ENCODE measurements at places on chromosomes 3 and 15.

- DNase-seq = no peak
Measured at GRCh38 chr3:14726441-14726780, 51.5 kb downstream of the C3orf20 start.

DNA sequence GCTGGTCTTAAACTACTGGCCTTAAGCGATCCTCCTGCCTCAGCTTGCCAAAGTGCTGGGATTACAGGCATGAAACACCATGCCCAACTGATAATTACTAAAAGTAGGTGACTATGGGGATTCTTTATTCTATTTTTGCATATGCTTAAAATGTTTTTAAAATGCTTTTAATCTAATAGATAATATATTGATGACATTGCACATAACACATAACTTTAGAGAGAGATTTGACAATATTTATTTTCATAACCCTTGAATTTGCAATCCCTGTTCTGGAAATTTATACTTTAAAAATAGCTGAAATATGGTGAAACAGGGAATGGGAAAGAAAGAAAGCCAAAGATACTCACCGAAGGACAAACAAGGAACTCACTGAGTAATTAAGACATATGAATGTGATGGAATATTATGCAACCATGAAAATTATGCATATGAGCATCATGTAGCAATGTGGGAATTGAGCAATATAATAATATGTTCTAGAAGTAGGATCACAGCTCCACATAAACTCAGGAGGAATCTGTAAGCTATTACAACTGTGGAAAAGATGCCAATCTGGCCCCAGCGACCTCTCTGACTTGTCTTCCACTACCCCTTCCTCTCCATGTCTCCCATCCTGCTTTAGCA lies 2.0 kb downstream of the LRRC31 start:
- no peak for DNase-seq

- DNase-seq = no peak
Measured at GRCh38 chr3:3853544-3853943, 54.3 kb downstream of the LRRN1 start.

DNA sequence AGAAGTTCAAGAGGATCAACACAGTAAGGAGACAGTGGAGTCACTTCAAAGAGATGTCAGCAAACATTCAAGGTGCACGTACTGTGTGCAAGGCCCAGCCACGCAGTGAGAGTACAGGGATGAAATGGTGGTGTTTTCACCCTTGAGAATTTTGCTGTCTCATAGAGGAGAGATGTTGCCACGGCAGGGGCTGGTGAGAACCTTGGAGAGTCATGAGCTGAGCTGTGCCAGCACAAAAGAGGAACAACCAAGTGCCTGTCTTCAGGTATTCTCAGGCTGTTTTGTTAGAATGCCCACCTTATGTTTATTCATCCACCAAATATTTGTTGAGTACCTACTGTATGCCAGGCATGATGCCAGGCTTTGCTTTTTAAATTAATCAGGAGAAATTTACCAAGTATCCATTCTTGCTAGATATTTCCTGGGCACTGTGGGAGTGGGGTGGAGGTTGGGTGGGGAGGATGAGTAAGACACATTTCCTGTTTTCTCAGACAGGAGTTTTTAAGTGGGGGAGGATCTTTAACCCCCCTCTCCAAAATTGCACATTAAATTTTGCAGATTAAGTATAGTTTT lies 72.6 kb downstream of the SLC6A11 start:
- no peak for DNase-seq

GRCh38 chr15:56667517-56667916 lies 65.8 kb downstream of the ZNF280D start:
- DNase-seq = no peak

- peak; percentile 51 for DNase-seq
Measured at GRCh38 chr15:68791431-68792283, 29.0 kb downstream of the ANP32A start.

GRCh38 chr15:76150971-76151598 lies 91.3 kb downstream of the TMEM266 start:
- DNase-seq = peak; percentile 46

All from stimulated activated CD8-positive, alpha-beta memory T cell treated with anti-CD3 and anti-CD28 coated beads, Interleukin-15, amount 100 ng/mL, for 4 hours (primary cell).